Activated T-helper 1 cell treated with anti-CD3 and anti-CD28 coated beads, Interleukin-12 subunit alpha, Interleukin-12 subunit beta, Interleukin-2, Interleukin-4 antibody, amounts not matched to agents 30 ng/mL and 10 ng/mL and 1 ng/mL, durations not matched to agents 14 hours and 24 hours and 36 hours (primary cell): ENCODE measurements at places on chromosomes 2 and 18. TPM values are rescaled to one million over a fixed set of nuclear protein-coding genes. Genes with fewer than 3 reads are reported as not detected.

The GALR1 gene
- not detected in 2 replicates for total RNA-seq

The FRZB gene
- not detected in 2 replicates for total RNA-seq

The TDRD15 gene
- not detected in 2 replicates for total RNA-seq

- no peaks in the 10 kb centered on the region for H3K4me1 ChIP-seq
- no peak for DNase-seq
- no peak overlapping the region for H3K27ac ChIP-seq
- H3K36me3 ChIP-seq, result no peaks in the 10 kb centered on the region
- no peak overlapping the region for H3K4me3 ChIP-seq
Observed at GRCh38 chr2:99988599-99988998, 153.8 kb downstream of the AFF3 start.

DNA sequence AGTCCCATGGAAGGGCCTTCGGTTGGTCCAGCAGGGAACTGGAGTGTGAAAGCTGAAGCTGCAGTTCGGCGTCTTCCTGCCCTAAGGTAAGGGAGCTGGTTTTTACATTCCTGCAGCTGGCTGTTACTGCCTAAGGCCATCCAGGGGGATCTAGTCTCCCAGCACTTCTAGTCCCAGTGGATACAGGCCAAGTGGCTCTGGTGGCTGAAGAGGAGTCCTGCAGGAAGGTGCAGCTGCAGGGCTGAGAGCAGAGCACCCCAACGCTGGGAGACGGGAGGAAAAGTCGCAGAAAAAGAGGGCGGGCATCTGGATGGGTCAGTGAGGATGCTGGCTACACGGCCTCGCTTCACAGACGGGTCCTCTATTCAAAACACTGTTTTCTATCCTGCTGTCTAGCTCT lies 225.0 kb upstream of the HS6ST1 start:
- no peaks in the 10 kb centered on the region for H3K36me3 ChIP-seq
- no peak for DNase-seq
- H3K4me1 ChIP-seq, result no peaks in the 10 kb centered on the region
- peaks cover 8% of the 10 kb centered on the region for H3K27me3 ChIP-seq

- H3K36me3 ChIP-seq, result no peaks in the 10 kb centered on the region
- no peaks in the 10 kb centered on the region for H3K27me3 ChIP-seq
- H3K4me3 ChIP-seq, result no peak overlapping the region
Observed at GRCh38 chr2:229249536-229249935, 21.6 kb downstream of the PID1 start.

DNA sequence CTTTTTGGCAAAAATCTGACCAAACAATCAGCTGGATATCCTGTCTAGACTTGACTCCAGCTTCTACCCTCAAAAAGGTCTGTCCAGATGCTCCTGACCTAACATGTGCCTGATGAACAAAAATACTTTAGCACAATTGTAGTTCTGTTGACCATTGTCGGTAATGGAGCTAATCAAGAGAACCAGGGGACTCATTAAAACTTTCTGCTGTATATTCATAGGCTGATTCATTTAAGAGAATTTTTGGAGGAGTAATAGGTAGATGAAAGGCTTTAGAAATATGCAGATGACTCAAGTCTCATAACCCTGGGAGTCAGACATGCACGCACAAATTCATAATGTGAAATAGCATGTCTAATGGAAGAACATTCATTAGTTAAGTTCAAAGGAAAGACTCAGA lies 514.2 kb downstream of the TXNL1 start:
- no peak overlapping the region for H3K4me3 ChIP-seq
- H3K27ac ChIP-seq, result no peak overlapping the region
- H3K36me3 ChIP-seq, result no peaks in the 10 kb centered on the region
- DNase-seq, result no peak

GRCh38 chr18:46712406-46712805 lies 44.4 kb downstream of the ST8SIA5 start:
- H3K36me3 ChIP-seq, result no peaks in the 10 kb centered on the region
- H3K4me3 ChIP-seq, result no peak overlapping the region

DNA sequence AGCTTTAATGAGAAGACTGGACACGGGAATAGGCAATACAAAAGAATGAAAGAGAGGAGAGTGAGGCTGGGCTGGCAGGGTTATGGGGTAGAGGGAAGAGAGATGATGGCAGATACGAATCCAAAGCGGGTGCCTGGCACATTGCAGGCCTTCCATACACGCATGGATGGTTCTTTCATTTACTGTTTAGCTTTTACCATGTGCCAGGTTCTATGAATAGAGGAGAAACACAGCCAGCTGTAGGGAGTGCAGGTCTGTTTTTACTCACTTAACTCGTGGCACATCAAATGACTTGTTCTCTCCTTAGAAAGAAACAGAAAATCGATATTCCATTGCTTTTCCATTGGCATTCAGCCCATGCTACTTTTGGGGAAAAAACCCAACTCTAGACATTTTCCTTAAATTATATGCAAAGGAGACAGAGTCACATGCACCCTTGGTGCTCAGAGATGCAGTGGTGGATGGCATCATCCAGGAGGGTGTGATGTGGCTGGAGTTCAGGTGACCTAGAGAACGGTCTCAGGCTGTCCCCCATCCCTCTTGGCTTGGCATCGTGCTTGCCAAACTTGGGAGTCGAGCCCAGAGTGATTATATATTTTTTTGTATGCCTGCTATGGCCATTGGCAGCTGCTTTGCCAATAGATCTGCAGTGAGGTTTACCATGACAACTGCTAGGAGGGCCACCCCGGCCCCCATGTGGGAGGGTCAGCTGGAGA lies 6.2 kb downstream of the LTBP1 start:
- H3K4me1 ChIP-seq, result peaks cover 3% of the 10 kb centered on the region
- DNase-seq, result no peak
- H3K36me3 ChIP-seq, result no peaks in the 10 kb centered on the region
- no peak overlapping the region for H3K27ac ChIP-seq
- H3K4me3 ChIP-seq, result no peak overlapping the region
- peaks cover 25% of the 10 kb centered on the region for H3K27me3 ChIP-seq

DNA sequence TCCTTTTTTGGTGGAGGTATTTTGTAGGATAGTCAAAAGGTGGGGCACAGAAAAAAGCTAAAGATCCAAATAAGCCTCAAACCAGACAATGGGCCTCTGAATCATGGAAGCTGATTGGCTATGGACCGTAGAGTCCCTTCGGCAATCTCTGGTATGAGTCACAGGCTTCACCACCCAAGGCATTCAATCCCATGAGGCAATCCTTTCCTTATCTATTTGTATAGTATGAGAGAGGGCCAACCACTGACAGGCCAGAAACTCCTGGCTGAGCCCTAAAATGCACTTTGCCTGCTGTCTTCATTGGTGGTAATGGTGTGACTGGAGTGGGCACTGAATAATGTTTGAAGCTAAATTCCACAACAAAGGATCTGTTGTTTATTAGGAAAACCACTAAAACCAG lies 38.7 kb upstream of the MEX3C start:
- peak overlapping the region; percentile 73 for H3K27ac ChIP-seq
- no peak overlapping the region for H3K4me3 ChIP-seq
- no peaks in the 10 kb centered on the region for H3K27me3 ChIP-seq
- no peaks in the 10 kb centered on the region for H3K36me3 ChIP-seq
- peaks cover 31% of the 10 kb centered on the region for H3K4me1 ChIP-seq
- DNase-seq, result no peak

DNA sequence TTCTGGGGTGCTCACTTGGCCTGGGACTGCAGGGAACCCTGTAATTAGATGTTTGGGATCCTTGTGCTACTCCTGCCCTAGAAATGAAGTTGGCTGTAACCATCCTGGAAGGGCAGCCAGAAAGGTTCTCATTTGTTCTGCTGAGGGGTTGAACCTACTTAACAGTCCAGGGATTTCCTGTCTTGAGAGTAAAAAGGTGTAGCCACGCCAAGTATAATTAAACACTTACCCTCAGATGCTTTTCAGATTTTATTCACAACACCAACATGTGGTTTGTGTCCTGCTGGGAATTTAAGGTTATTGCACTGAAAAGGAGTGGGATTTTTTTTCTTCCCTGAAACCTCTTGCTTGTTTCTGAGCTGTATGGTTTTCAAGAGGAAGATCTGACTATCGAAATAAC lies 222.4 kb upstream of the APCDD1 start:
- no peaks in the 10 kb centered on the region for H3K36me3 ChIP-seq
- no peak overlapping the region for H3K27ac ChIP-seq
- DNase-seq, result no peak
- no peaks in the 10 kb centered on the region for H3K4me1 ChIP-seq

- H3K27me3 ChIP-seq, result peaks cover 21% of the 10 kb centered on the region
- no peak overlapping the region for H3K4me3 ChIP-seq
- no peaks in the 10 kb centered on the region for H3K36me3 ChIP-seq
- no peak for DNase-seq
Observed at GRCh38 chr2:12152888-12153287, 406.5 kb downstream of the LPIN1 start.

GRCh38 chr2:46339200-46339599 lies 42.0 kb downstream of the EPAS1 start:
- H3K4me1 ChIP-seq, result peaks cover 21% of the 10 kb centered on the region
- no peak for DNase-seq
- no peak overlapping the region for H3K27ac ChIP-seq
- no peaks in the 10 kb centered on the region for H3K36me3 ChIP-seq
- peaks cover 37% of the 10 kb centered on the region for H3K27me3 ChIP-seq
